ENCODE measurements at places on chromosomes 7 and 10.

- DNase-seq, result no peak
Observed at GRCh38 chr10:11579885-11580284, 31.6 kb downstream of the USP6NL start.

DNA sequence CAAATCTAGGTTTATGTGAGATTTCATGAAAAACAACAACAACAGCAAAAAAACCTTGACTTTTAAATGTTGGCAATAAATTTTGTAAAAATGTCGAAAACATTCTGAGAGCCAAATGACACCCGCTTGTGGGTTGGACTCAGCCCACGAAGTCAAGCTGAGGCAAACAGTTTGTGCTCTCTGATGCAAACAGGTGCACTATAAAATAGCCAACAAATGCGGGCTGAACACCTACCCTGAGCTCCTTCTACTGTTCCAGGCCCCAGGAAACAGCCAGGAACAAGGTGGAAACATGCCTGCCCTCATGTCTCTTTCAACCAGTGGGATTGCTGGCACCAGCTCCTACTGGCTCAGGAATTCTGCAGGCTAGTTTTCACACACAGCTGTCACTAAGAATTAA lies 105.0 kb upstream of the ZNF716 start:
- DNase-seq, result no peak

- no peak for DNase-seq
Observed at GRCh38 chr10:124049484-124049883, 43.9 kb downstream of the CHST15 start.

DNA sequence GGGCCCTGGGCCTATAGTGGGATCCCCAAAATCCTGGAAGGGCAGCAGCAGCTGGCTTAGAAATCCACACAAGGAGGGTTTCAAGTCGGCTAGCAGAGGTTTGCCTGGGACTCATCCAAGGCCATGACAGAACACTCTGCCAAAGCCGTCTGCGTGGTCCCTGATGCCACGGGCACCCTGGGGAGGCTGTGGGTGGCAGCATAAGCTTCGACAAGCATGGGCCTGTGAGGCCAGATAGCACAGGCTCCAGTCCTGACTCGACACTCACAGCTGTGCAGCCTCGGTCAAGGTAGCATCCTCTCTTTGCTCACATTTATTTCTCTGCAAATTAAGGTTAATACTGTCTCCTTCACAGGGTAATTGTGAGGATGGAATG lies 138.3 kb downstream of the JCAD start:
- no peak for DNase-seq

- DNase-seq, result no peak
Observed at GRCh38 chr10:80165173-80165572, 32.6 kb downstream of the PLAC9 start.

- no peak for DNase-seq
Observed at GRCh38 chr10:12663863-12664262, 314.5 kb downstream of the CAMK1D start.

DNA sequence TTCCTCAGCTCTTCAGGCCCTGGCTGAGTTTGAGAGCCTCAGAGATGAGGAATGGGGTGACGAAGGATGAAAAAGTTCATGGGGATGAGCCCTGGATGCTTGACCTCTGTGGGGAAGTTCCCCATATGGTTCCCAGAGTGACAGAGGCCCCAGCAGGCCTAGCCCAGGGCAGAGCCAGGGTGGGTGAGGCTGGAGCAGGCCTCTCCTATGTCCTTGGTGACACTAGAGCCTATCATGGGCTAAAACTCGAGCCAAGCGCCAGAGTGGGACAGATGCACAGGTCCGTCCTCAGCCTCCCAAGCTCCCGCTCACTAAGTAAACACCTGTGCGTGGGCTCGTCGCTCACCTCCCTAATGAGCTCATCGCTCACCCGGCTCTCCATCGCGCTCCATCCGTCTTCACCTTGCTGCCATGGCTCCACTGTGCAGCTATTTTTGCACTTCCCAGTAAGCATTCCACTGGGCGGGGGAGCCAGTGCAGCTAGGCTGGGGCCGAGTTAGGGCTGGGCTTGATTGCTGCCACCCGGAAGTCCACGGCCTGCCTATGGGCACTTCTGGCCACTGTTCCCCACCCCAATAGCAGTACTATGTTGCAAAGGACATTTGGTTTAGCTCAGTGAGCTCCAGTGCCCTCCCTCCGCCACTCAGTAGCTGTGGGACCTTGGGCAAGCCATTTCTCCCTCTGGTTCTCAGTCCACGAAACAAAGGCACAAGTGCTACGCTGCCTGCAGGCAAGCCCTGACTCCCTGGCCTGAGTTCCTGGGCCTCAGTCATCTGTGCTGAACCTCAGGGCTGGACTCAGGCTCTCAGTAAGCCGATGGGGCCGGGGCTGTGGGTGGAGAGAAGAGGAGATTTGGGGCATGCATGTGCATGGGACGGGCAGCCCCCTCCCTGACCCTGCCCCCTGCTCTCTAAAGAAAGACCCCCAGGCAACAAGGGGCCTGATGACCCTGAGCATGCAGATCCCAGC lies 117.3 kb upstream of the PCBD1 start:
- no peak for DNase-seq

DNA sequence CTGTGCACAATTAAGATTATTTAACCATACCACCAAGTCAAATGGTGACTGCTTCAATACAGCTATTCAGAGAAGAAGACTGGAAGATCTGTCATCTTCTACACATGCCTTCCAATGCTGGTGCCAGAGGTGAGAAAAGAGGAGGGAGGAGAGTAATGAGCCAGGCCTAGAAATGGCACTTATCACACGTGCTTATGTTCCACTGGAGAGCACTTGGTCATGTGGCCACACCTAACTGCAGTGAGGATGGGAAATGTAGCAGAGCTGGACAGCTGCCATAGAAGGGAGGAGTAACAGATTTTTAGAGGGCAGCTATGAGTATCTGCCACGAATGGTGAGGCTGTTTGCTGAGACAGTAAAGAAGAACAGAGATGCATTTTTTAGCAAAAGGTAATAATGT lies 77.1 kb downstream of the MPLKIP start:
- no peak for DNase-seq

DNA sequence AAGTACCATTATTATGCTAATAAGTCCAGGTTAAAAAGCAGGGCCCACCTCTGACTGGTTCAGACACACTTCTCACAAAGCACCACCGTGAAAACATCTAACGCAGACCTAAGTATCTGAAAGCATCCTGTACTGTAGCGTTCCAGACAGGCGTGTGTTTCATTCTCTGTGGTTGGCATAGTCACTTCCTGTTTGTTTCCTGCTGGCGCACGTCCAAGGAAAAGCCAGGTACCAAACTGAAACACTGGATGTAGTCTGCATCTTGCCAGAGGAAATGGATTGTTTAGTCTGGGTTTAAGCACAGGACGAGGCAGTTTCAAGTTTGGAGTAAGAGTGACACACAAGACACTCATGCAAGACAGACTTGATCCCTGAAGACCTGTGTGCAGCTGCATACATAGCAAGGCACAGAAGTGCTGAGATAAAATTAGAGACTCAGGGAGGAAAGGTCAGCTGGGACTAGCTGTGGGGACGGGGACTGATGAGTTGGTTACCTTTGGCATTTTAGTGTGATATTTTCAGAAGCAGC lies 23.3 kb downstream of the BPGM start:
- DNase-seq, result peak; percentile 82

DNA sequence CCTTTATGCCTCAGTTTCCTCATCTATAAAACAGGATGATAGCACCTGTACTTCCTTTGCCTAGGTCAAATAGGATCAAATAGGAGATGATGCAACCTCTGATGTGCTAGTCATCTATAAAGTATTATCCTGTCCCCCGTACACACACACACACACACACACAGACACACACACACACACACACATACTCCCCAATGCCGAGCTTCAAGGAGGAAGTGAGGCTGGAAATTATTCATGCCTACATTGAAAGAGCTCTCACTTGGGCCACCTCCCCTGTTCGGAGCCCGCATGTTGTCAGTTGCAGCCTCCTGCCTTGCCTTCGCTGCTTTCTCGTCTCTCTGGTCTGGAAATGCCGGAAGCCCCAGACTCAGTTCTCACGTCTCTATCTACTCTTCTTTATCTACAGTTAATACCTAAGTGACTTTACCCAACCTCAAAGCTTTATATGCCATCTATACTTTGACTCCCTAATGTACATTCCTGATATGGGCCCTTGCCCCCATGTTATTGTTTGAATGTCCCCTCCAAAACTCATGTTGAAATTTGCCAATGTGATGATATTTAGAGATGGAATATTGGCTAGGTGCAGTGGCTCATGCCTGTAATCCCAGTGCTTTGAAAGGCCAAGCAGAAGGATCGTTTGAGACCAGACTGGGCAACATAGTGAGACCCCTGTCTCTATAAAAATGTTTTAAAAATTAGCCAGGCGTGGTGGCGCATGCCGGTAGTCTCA lies 6.9 kb upstream of the UBE2H start:
- DNase-seq, result no peak

GRCh38 chr7:16135658-16136057 lies 285.7 kb downstream of the CRPPA start:
- DNase-seq, result no peak

GRCh38 chr10:115829521-115830205 lies 443.3 kb downstream of the GFRA1 start:
- no peak for DNase-seq

DNA sequence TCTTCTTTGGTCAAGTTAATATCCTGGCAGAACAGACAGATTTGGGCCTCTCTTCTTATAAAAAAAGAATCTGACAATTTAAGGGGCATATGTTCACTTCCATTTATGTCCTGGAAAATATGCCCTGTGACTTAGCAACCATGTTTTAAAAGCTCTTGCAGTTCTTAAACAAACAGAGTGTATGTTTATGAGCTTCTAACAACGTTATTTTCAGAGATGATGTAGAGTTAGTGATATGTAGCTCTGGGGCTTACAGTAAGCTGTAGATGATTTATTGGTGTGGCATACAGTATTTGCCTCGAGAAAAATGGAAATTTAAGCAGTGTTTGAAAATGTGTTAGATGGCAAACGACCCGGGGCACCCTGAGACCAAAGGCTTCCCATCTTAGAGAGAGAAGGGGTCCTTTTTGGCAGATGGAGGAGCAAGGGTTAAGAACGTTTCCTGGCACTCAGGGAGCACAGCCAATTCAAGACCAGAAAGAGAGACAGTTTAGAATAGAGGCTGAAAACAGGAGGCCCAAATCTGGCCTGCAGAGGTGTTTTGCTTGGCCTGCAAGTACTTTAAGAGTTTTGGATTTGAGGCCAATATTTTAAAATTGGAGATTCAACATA lies 397.5 kb downstream of the KCNMA1 start:
- no peak for DNase-seq

GRCh38 chr7:1024331-1024841 lies 20.0 kb upstream of the GPR146 start:
- no peak for DNase-seq

- DNase-seq, result no peak
Observed at GRCh38 chr10:86036544-86036831, 330.1 kb downstream of the GRID1 start.

DNA sequence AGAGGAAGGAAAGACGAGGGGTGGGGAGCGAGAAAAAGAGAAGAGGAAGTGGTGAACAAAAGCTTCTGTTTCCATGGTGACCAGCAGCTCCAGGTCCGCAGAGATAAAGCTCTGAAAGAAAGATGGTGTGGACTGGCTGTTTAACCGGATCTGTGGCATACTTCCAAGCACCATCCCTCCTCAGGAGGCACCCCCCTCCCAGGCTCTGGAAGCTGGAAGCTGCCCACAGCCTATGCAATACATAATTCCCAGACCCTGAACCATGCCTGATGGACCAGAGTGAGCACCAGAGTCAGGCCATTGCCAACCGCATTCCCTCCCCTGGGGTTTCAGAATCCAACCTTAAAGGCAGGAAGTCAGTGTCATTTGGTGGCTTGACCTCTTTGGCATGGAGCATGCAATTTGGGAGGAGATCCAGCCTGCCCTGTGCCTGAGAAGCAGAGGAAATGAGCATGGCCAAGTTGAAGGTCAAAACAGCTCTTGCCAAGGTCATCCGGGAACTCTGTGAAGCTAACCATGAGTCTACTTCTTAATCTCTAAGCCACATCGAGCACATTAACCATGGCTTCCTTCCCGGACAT lies 22.2 kb upstream of the CPXM2 start:
- DNase-seq, result no peak

GRCh38 chr7:105448181-105448580 lies 59.5 kb upstream of the SRPK2 start:
- no peak for DNase-seq

- peak; percentile 20 for DNase-seq
Observed at GRCh38 chr10:119104654-119105015, 722 bp downstream of the DENND10 start.

GRCh38 chr7:132871419-132871818 lies 210.5 kb downstream of the CHCHD3 start:
- no peak for DNase-seq

- no peak for DNase-seq
Observed at GRCh38 chr10:106139915-106140314, 1024.6 kb downstream of the SORCS1 start.

DNA sequence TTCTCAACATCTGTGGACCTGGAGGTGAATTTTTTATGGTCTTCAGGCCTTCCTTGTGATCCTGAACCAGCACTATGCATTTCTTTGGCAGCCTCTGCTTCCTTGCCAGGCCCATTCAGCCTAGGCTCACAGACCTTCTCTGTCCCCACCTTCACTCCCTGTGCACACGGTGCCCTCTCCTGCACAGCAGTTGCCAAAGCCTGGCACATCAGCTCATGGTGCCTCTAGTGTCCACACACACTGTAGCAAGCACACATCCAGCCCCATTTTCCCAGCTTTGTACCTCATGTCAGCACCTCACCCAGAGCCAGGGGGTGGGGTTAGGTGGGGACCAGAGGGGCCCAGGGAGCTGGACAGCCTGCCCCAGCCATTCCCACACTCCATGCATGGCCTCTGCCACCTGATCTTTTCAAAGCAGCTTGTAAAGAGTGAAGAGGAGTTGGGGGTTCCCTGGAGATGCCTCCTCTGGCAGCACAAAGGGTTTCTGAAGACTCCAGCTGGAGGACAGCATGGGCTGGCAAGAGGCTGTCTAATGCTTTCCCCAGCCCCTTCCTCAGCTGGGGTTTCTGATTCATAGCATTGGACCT lies 57.9 kb upstream of the TMEM72 start:
- DNase-seq, result no peak

DNA sequence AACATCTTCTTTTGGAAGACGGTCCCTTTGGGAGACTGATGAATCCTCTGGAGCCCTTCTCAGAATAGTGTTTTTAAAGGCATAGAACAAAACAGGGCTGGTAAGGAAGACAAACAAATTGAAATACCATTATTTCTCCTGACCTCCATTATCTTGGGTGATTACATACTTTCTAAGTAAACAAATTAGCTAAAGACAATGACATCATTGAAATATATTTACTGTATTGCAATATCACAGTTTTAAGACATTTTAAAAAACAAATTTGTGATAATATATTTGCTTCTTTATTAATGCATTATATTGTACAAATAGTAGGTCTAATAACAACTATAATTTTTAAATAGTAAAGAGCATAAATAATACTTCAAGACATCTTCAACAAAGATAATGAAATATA lies 152.2 kb upstream of the CDK1 start:
- DNase-seq, result no peak

- DNase-seq, result no peak
Observed at GRCh38 chr10:75434291-75434690, 2.9 kb downstream of the LRMDA start.

- DNase-seq, result no peak
Observed at GRCh38 chr10:126569513-126570244, 100.8 kb downstream of the C10orf90 start.

- DNase-seq, result no peak
Observed at GRCh38 chr7:3149231-3149995, 105.7 kb upstream of the CARD11 start.
